ENCODE measurements at places on chromosomes 5 and 9.

GRCh38 chr5:52648726-52649125 lies 139.0 kb upstream of the ITGA1 start:
- DNase-seq: no peak

DNA sequence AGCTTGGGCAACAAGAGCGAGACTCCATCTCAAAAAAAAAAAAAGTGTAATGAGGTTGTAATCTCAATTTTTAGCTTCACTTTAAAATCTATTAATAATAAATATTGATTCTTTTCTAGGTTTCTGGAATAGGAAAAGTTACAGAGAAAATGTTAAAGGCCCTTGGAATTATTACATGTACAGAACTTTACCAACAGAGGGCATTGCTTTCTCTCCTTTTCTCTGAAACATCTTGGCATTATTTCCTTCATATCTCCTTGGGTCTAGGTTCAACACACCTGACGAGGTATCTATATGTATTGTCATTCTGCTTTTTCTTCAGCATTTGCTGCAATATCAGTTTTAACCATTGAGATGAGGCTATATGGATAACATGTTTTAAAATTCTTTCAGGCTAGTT lies 26.6 kb upstream of the ANKDD1B start:
- DNase-seq: no peak

DNA sequence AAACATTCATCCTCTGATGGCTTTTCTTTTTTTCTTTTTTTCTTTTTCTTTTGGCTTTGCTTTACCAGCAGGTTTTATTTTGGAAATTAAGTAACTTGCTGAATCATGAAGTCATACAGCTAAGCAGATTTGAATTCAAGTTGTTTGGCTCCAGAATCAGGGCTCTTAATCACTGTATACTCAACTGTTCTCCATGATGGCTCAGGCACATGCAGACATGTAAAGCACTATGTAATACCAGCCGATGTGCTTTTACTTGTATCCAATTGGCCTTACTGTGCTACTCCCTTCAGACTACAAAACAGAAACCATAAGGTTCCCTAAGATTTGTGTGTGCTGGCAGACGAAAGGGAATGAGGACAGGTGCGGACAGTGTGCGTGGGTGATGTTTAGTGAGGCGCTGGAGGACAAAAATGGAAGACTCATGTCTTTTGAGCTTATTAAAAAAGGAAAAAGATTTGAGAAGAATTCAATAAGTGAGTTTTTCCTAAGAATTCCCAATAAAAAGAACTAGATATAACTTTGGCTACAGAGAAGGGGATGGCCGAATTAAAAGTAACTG lies 44.7 kb upstream of the OTP start:
- DNase-seq: no peak

GRCh38 chr5:139022528-139022927 lies 147.4 kb upstream of the LRRTM2 start:
- no peak for DNase-seq

GRCh38 chr9:21154018-21154608 lies 12.3 kb downstream of the IFNA21 start:
- DNase-seq: no peak

DNA sequence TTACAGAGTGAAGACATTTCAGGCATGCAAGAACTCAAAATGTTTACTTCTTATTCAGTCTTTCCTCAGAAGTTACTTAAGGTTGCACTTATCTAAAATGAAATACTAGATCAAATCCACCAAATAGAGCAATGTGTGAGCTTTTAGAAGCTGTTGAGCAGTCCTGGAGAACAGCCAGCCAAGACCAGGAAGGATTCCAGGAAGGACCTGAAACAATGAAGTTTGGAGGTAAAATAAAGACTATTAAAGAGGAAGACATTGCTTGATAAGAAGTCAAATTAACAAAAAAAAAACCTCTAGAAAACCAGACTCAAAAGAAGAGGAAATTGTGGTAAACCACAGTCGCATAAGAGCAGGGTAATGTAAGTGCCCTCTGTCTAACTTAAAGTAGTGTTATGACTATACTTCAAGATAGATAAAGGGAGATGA lies 156.2 kb upstream of the S1PR3 start:
- no peak for DNase-seq

- no peak for DNase-seq
These were observed 621 bp downstream of the PCDHA13 start for GRCh38 chr5:140882591-140882899.

Data from activated T-helper 9 cell treated with anti-CD3 and anti-CD28 coated beads, Interleukin-2, amount 50 U/mL, for 16 hours (primary cell).